ENCODE measurements at places on chromosomes 13 and 19. TPM values are rescaled to one million over a fixed set of nuclear protein-coding genes. Genes with fewer than 3 reads are reported as not detected.

DNA sequence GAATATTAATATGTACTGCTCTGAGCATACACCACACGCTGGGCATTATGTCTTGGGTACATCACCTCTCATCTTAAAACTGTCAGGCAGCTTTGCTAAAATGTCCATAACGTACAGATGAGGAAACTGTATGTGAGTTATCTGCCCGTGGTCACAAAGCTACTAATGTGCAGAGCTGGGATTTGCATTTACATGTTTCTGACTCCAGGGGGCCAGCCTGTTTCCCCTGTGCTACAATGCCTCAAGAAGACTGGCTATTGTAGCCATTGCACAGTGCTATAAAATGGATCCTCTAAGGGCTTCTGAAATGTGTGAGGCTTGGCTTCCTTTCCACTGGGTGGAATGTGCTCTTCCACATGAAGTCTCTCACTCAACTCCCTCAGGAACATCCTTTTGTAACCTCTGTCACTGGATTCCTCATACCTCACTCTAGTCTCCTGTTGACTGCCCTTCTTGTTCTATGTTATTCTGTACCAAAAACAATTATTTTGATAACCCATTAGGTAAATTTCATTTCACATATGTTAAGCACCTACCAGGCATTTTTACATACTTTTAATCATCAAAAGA, 95.6 kb upstream of the HTR2A start:
- peak; percentile 30 for DNase-seq

- DNase-seq = no peak
Observed at GRCh38 chr13:97077341-97077740, 83.1 kb upstream of the OXGR1 start.

Gene LPAR2
- 0.72 TPM for total RNA-seq

GRCh38 chr19:51704626-51705025, 11.5 kb downstream of the SPACA6 start:
- no peak for DNase-seq

Gene DMWD
- total RNA-seq = 20.6 TPM

- no peak for DNase-seq
Observed at GRCh38 chr13:65387743-65388347, 1842.3 kb downstream of the PCDH9 start.

GRCh38 chr19:16922949-16923348, 34.1 kb downstream of the F2RL3 start:
- DNase-seq = no peak

DNA sequence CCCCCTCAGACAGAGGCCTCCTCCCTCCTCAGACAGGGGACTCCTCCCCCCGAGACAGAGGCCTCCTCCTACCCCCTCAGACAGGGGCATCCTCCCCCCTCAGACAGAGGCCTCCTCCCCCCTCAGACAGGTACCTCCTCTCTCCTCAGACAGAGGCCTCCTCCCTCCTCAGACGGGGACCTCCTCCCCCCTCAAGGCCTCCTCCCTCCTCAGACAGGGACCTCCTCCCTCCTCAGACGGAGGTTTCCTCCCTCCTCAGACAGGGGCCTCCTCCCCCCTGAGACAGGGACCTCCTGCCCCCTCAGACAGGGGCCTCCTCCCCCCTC, 13.9 kb downstream of the C3 start:
- no peak for DNase-seq

Gene CYP2A6
- total RNA-seq = not detected

Gene CYP4F8
- total RNA-seq = not detected

- DNase-seq = no peak
Observed at GRCh38 chr13:25109341-25109740, 13.4 kb downstream of the PABPC3 start.

Gene C13orf46
- 0.10 TPM for total RNA-seq

- peak; percentile 65 for DNase-seq
Observed at GRCh38 chr19:43555185-43555770, 20.0 kb downstream of the XRCC1 start.

GRCh38 chr13:59230484-59231264, 933.1 kb downstream of the DIAPH3 start:
- DNase-seq = no peak

GRCh38 chr19:28207244-28207643, 1005.7 kb downstream of the UQCRFS1 start:
- DNase-seq = no peak

Data from RPMI7951 (cell line).